ENCODE measurements at places on chromosomes 4 and X.

DNA sequence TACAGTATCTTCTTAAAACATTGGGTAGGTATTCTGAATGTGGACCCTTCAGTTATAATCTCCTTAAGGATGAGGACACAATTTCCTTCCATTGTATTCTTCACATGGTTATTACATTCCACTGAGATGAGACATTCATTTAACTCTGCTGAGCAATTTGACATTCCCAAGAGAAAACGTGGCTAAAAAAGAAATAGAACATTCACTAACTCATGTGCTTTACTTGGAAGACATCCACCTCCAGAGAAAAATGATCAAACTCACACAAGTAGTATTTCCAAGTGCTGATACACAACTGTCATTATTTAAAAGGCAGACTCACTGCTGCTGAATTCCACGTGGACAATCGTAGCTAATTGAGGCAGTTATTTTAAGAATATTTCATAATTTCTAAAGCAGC lies 227.9 kb upstream of the ANKRD50 start:
- no peak for DNase-seq

- DNase-seq: no peak
Measured at GRCh38 chr4:63348735-63349673, 1060.2 kb downstream of the TECRL start.

- DNase-seq: no peak
Measured at GRCh38 chrX:53080628-53081580, 1.3 kb upstream of the TSPYL2 start.

DNA sequence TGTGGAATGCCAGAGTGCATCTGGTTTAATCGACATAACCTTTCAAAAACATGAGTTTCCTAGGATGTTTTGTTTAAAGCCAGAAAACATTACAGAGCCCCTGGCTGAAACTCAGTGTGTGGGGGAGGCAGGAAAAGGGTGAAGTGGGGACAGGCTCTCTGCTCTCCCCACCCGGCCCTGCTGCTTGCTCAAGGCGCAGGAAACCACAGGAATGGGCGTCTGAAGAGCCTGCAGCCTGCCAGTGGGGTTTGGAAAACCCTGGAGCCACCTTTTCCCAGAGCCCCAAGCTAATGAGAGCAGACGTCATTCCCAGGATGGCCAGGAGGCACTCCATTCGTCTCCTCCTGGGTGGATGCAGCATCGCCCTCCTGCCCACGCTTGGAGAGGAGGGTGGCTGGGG lies 240.6 kb downstream of the AFAP1 start:
- no peak for DNase-seq

- DNase-seq: no peak
Measured at GRCh38 chr4:92198711-92199110, 105.1 kb upstream of the GRID2 start.

DNA sequence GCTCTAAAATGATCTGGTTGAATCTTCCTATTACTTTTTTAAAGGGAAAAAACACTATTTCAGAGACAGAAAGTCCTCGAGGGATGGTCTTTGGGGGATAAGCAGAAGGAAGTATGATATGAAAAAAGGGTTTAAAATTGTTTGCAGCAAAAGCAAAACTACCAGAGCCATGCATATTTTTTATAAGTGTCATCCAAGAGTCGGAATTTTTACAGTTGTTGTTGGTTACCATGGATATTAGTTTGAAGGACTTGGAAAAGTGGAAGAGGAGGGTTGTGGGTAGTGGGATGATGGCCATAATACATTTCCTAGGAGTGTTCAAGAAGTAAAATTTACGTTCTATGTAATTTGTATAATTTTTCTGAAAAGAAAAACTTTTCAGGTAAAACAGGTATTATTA lies 134.4 kb downstream of the PCDH7 start:
- DNase-seq: no peak

Data from NCI-H1417 treated with DMSO at 0.1 percent for 48 hours (cell line).